ENCODE measurements at places on chromosomes 16 and 17.

- no peak overlapping the region for H3K4me3 ChIP-seq
- H3K27me3 ChIP-seq: peaks cover 10% of the 10 kb centered on the region
- no peaks in the 10 kb centered on the region for H3K4me1 ChIP-seq
- H3K36me3 ChIP-seq: no peaks in the 10 kb centered on the region
- no peak overlapping the region for H3K27ac ChIP-seq
Observed at GRCh38 chr16:66440970-66441369, 13.9 kb downstream of the BEAN1 start.

- no peaks in the 10 kb centered on the region for H3K27me3 ChIP-seq
- no peaks in the 10 kb centered on the region for H3K36me3 ChIP-seq
- no peak overlapping the region for H3K27ac ChIP-seq
- DNase-seq: no peak
Observed at GRCh38 chr16:24844101-24845030, 1.4 kb upstream of the SLC5A11 start.

GRCh38 chr16:58789351-58789750 is 55.2 kb upstream of the GOT2 start:
- no peak for DNase-seq
- H3K4me3 ChIP-seq: no peak overlapping the region

DNA sequence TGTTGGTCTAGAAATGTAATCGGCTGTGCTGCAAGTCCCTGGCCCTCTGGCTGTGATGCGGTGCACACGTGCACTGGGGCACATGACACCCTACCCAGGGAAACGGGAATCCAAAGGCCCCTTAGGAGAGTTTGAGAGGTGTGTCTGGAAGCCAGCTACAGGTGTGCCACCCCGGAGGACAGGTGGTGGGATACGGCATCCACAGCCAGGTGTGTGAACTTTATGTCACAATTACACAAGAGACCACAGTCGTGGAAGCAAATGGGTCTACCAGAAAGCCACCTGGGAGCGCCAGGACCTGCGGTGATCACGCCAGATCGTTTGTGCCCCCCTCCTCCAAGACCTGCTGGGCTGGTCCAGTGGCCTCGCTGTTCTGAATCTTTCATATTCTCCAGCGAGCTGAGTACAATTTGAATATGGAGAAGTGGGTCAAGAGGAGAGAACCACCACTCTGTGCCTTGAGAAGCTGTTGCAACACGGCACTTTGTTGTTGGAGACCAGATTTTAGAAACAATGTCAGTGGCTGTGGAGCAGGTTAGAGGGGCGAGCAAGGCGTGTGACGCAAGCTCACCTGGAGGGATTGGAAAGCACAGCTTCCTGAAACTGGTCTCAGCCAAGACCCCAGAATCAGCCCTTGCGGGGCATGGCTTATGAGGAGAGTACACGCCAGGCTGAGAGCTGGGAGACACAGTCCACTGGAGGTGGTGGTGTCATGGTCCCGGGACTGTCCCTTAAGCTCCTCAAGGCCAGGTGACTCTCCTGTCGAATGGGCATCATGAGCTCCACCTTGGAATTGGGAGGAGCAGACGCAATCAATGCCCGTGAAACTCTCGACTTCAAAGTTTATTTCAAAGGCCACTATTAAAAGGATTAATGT is 37.4 kb downstream of the COX4I1 start:
- no peak for DNase-seq
- no peaks in the 10 kb centered on the region for H3K36me3 ChIP-seq
- no peaks in the 10 kb centered on the region for H3K4me1 ChIP-seq
- no peak overlapping the region for H3K27ac ChIP-seq
- no peaks in the 10 kb centered on the region for H3K27me3 ChIP-seq

Measured in CD8-positive, alpha-beta memory T cell (primary cell).